ENCODE measurements at places on chromosomes 12 and 14. TPM values are rescaled to one million over a fixed set of nuclear protein-coding genes. Genes with fewer than 3 reads are reported as not detected.

ATP5MC2 gene
- 443 TPM for total RNA-seq

PLXNC1 gene
- 11.7 TPM for total RNA-seq

SLC7A7 gene
- total RNA-seq: 15.8 TPM

JAG2 gene
- total RNA-seq: 23.8 TPM

LIN7A gene
- total RNA-seq: 3.1 TPM

HCAR1 gene
- total RNA-seq: 0.09 TPM

TAS2R19 gene
- total RNA-seq: 3.6 TPM

CLEC14A gene
- 21.3 TPM for total RNA-seq

KCNK10 gene
- total RNA-seq: 0.04 TPM

INHBE gene
- 1.8 TPM for total RNA-seq

CYP46A1 gene
- 2.3 TPM for total RNA-seq

DNA sequence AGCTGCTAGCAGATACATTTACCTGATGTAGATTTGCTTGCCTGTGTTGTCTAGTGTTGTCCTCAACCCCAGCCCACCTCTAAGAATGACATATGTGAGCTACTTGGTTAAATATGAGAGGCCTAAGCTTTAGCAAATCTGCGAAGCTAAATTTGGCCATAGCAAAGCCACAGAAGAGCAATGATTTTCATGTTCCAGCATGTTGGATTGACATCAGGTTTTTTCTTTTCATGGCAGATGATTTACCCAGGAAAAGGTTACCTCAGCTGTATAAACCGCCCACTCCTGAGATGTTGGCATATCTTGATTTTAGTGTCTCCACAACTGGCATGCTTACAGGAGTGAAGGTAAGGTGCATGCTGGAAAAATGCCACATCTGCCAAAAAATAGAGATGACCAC is 36.4 kb upstream of the ATF1 start:
- H3K27ac ChIP-seq: no peak overlapping the region
- H3K27me3 ChIP-seq: no peaks in the 10 kb centered on the region
- H3K4me1 ChIP-seq: no peaks in the 10 kb centered on the region
- no peak overlapping the region for H3K4me3 ChIP-seq
- H3K36me3 ChIP-seq: peaks cover 72% of the 10 kb centered on the region

DNA sequence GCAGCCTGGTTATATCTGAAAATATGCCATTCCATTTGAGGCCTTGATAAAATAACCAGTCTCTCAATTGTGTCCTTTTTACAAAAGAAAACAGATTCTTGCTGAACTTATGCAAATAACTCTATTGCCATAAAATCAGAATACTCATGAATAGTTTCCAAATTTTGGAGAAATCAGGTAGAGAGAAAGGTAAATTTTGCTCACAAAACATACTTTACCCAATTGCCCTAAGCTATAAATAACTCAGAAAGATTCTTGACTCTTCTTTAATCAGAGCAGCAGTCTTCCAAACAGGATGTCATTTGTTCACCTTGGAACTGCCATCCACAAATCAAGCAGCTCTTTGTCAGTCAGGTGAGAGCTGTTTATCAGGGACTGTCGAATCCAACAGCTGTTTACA is 12.6 kb downstream of the ZNF26 start:
- DNase-seq: no peak
- no peak overlapping the region for H3K27ac ChIP-seq
- no peak overlapping the region for H3K4me3 ChIP-seq
- H3K36me3 ChIP-seq: peaks cover 18% of the 10 kb centered on the region
- no peaks in the 10 kb centered on the region for H3K27me3 ChIP-seq

GRCh38 chr12:77315407-77315806 is 250.0 kb upstream of the E2F7 start:
- H3K36me3 ChIP-seq: no peaks in the 10 kb centered on the region
- no peaks in the 10 kb centered on the region for H3K4me1 ChIP-seq
- no peak overlapping the region for H3K27ac ChIP-seq

- no peak overlapping the region for H3K4me3 ChIP-seq
- no peaks in the 10 kb centered on the region for H3K4me1 ChIP-seq
- no peaks in the 10 kb centered on the region for H3K36me3 ChIP-seq
- H3K27ac ChIP-seq: no peak overlapping the region
- no peak for DNase-seq
- no peaks in the 10 kb centered on the region for H3K27me3 ChIP-seq
These were observed 40.1 kb downstream of the NGB start for GRCh38 chr14:77230914-77231313.

GRCh38 chr14:40983604-40984003 is 623.1 kb upstream of the LRFN5 start:
- no peak overlapping the region for H3K4me3 ChIP-seq
- no peak overlapping the region for H3K27ac ChIP-seq
- DNase-seq: peak; percentile 42
- H3K4me1 ChIP-seq: no peaks in the 10 kb centered on the region
- H3K36me3 ChIP-seq: no peaks in the 10 kb centered on the region

DNA sequence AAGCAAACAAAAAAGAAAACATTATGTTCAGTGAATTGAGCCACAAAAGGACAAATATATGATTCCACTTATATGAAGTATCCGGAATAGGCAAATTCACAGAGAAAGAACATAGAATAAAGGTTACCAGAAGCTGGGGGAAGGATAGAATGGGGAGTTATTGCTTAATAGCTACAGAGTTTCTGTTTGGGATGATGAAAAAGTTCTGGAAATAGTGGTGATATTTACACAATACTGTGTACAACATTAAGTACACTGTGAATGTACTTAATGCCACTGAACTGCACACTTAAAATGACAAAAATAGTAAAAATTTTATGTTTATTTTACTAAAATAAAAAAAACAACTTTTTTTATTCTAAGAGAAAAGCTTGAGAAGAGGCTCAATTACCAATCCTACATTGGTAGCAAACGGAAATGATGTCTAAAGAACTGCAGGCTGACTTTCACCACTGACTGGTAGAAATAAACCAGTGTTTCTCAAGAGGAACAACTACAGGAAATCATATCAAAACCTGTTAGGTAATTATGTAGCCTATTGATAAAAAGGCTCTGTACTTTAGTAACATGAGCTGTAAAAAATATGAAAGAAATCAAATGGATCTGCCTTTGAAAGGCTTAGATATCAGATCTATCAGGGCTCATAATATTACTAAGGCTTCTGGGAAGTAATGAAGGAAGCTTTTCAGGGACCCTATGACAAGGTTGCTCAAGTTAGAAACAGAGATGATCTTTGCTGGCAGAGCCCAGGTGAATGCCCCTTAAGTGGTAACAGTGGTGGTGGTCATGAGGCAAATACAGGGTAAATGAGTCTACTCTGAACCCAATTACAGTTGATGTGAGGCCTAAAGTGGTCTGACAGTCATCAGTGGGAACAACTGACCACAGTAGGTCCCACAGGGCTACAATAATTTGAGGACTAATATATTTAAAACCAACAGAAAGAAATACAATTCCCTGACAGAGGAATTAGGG is 41.3 kb downstream of the BAZ1A start:
- no peaks in the 10 kb centered on the region for H3K4me1 ChIP-seq
- H3K4me3 ChIP-seq: no peak overlapping the region
- no peak for DNase-seq
- H3K27me3 ChIP-seq: no peaks in the 10 kb centered on the region
- no peak overlapping the region for H3K27ac ChIP-seq

- no peaks in the 10 kb centered on the region for H3K36me3 ChIP-seq
- no peak overlapping the region for H3K4me3 ChIP-seq
- H3K27ac ChIP-seq: no peak overlapping the region
- no peak for DNase-seq
These were observed 6.0 kb downstream of the KIF26A start for GRCh38 chr14:104144453-104144790.

- no peaks in the 10 kb centered on the region for H3K4me1 ChIP-seq
- no peak for DNase-seq
- no peaks in the 10 kb centered on the region for H3K36me3 ChIP-seq
- no peaks in the 10 kb centered on the region for H3K27me3 ChIP-seq
These were observed 262.6 kb upstream of the LRIG3 start for GRCh38 chr12:59182658-59183455.

DNA sequence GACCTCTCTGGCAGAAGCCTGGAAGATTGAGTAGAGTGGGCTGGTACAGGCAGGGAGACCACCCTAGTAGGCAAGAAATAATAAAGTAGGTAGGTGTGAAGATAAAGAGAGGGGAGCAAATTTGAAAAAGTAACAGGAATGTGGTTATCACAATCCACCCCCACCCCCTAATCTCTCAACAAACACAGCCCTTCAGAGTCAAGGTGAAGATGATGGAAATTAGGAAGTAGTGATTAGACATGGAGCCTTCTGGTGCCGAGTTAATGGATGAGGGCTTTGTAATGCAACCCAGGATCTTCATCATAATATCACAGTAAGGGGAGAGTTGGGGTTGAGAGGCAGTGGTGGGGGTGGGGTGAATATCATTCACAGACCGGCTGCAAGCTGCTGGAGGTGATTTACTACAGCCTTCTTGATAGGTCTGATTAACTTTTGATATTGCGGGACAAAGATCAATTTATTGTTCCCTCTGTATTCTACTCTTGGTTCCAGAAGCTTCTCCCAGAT is 29.2 kb upstream of the CRY1 start:
- no peak for DNase-seq
- H3K4me1 ChIP-seq: no peaks in the 10 kb centered on the region
- no peaks in the 10 kb centered on the region for H3K27me3 ChIP-seq

DNA sequence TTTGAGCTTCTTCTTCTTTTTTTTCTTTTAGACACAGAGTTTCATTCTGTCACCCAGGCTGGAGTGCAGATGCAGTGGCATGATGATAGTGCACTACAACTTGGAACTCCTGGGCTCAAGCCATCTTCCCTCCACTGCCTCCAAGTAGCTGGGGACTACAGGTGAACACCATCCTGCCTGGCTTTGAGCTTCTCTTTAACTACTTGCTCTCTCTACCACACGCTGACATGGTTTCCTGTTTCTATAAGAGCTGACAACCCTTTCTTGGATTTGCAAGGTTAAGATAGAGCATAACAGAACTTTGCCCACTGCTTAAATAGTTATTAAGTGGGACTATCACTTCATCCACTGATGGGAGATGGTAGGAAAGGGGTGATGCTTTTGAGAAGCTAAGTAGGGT is 82.4 kb upstream of the SLC38A2 start:
- H3K36me3 ChIP-seq: no peaks in the 10 kb centered on the region
- H3K27ac ChIP-seq: no peak overlapping the region
- H3K27me3 ChIP-seq: no peaks in the 10 kb centered on the region
- no peak overlapping the region for H3K4me3 ChIP-seq
- no peak for DNase-seq

GRCh38 chr12:120346681-120347080 is 19.1 kb upstream of the PLA2G1B start:
- peaks cover 3% of the 10 kb centered on the region for H3K36me3 ChIP-seq
- H3K4me1 ChIP-seq: no peaks in the 10 kb centered on the region
- no peaks in the 10 kb centered on the region for H3K27me3 ChIP-seq
- no peak overlapping the region for H3K27ac ChIP-seq
- no peak overlapping the region for H3K4me3 ChIP-seq
- no peak for DNase-seq

DNA sequence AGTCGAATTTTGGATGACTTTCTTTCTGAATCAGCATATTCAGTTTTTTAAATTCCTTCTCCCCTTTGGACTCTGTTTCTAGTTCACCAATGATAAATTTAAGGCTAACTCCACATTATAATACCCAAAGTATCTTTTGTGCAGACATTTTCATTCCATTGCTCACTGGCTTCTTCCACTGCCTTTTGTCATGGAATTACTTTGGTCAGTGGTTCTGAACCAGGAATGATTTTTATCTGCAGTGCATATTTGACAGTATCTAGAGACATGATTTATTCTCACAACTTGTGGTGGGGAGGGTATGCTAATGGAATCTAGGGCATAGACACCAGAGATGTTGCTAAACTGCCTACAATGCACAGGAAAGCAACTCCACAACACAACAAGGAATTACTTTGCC is 234.4 kb upstream of the PRKD1 start:
- H3K36me3 ChIP-seq: no peaks in the 10 kb centered on the region
- DNase-seq: no peak
- H3K27ac ChIP-seq: no peak overlapping the region
- H3K4me3 ChIP-seq: no peak overlapping the region
- no peaks in the 10 kb centered on the region for H3K27me3 ChIP-seq

DNA sequence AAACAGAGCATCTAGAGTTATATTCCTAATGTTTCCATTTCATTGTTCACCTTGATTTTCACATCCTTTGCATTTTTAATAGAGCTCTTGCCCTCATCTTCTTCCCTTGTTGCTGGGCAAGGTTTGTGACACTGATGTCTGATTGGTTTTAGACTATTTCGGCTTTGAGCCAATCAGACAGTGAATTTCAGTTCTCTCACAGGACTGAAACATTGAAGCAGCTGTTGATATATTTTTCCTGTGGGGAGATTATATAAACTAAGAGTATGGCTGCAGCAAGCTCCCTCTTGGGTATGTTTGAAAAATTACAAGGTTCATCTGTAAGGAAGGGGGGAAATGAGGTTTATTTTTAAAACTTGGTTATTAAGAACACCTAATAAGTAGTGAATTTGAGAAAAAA is 51.2 kb downstream of the ATF7IP start:
- DNase-seq: peak; percentile 84
- H3K4me1 ChIP-seq: no peaks in the 10 kb centered on the region
- H3K27ac ChIP-seq: peak overlapping the region; percentile 52
- peaks cover 3% of the 10 kb centered on the region for H3K36me3 ChIP-seq
- H3K4me3 ChIP-seq: no peak overlapping the region
- H3K27me3 ChIP-seq: no peaks in the 10 kb centered on the region

GRCh38 chr12:112368856-112369255 is 13.4 kb downstream of the HECTD4 start:
- peak; percentile 33 for DNase-seq
- H3K36me3 ChIP-seq: no peaks in the 10 kb centered on the region
- no peaks in the 10 kb centered on the region for H3K4me1 ChIP-seq
- H3K4me3 ChIP-seq: no peak overlapping the region
- no peak overlapping the region for H3K27ac ChIP-seq

DNA sequence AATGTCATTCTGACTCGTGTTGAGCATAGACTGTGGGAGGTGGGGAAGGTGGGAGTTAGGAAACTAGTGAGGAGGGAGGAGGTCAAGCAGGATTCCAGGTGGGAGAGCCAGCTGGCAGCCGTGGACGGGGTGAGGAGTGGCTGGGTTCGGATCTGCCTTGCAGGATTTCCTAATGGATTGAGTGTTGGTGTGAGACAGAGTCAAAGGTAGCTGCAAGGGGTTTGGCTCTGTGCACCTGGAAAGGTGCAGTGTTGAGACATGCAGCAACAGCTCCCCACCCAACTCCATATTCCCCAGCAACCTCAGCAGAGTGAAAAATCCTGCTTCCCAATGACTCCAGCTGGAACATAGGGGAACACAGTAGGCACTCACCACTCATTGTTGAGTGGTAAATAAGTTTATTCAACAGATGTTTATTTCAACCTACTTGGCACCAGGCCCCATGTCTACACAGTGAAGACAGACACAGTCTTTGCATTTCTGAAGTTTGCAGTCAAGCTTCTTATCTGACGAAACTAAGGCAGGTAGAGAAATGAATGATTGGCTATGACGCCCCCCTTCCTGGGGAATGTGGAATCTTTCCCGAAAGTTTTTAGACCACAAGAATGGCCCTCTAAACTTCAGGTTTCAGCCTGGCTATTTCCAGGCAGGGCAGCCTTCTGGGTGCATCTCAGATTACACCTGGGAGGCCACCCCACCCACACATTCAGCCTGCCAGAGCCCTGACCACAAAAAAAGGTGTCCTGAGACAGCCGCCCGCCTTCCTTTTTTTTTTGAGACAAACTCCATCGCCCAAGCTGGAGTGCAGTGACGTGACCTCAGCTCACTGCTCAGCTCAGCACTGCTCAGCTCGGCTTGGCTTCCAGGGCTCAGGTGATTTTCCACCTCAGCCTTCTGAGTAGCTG is 37.9 kb upstream of the PLEKHG6 start:
- DNase-seq: no peak
- no peak overlapping the region for H3K27ac ChIP-seq
- H3K27me3 ChIP-seq: peaks cover 8% of the 10 kb centered on the region
- peaks cover 23% of the 10 kb centered on the region for H3K4me1 ChIP-seq
- no peak overlapping the region for H3K4me3 ChIP-seq

All from muscle of leg (tissue), 16 donors.